Hematopoietic multipotent progenitor cell treated with erythropoietin and hydrocortisone succinate and interleukin-3 and kit ligand, for 17 days (in vitro differentiated cells): ENCODE measurements at places on chromosomes 16 and 17.

GRCh38 chr16:30351586-30352419 lies 3.3 kb downstream of the CD2BP2 start:
- no peak for DNase-seq

DNA sequence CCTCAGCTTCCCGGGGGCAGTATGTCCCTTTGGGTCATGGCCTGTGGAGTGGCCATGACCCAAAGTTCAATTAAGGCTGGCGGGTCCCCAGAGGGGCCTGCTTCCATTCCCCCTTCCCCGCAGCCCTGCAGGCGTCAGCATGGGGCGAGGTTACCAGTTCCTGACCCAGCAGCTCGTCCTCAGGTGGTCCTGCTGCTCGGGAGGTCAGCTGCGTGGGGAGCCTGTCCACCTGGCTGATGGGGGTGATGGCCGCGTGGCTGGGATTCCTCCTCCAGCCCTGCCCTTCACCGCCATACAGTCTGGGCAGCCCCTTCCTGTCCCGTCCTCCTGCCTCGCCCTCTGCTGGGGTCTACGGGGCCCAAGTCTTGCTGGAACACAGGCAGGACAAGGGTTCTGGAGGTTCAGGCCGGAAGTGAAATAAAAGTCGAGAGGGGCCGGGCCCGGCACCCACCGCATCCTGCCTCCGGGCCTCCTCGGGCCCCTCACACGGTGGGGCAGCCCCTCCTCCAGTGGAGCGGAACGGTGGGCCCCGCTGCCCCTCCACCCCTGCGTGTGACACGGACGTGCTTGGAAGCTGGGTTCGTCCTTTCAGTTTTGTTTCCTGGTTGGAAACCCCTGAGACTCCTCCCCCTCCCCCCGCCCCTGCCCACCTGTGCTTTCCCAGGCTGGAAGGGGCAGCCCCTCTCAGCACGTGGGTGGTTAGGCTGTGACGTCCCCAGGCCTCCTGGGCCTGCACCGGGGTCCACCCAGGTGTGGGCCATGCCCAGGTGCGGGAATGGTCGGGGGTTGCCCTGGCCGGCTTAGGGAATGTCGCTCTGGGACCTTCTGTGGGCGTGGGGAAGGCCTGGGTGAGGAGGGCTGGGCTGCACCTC lies 6.8 kb downstream of the UBALD2 start:
- DNase-seq = no peak

DNA sequence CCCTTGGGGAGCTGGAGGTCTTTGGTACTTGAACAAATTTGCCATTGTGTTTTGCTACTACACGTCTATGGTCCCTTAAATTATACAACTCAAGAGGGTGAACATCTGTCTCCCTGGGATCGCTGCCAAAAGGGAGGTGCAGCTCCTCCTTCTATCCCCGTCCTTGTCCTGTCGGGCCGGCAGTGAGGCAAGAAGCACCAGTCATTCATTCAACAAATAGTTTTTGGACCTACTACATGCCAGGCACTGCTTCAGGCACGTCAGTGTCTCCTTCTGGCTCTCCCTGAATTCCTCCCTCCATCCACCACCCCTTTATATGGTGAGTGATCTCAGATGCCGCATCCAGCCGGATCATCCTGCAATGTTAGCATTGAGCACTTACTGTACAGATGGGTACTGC lies 2.2 kb upstream of the RPL38 start:
- DNase-seq = no peak

DNA sequence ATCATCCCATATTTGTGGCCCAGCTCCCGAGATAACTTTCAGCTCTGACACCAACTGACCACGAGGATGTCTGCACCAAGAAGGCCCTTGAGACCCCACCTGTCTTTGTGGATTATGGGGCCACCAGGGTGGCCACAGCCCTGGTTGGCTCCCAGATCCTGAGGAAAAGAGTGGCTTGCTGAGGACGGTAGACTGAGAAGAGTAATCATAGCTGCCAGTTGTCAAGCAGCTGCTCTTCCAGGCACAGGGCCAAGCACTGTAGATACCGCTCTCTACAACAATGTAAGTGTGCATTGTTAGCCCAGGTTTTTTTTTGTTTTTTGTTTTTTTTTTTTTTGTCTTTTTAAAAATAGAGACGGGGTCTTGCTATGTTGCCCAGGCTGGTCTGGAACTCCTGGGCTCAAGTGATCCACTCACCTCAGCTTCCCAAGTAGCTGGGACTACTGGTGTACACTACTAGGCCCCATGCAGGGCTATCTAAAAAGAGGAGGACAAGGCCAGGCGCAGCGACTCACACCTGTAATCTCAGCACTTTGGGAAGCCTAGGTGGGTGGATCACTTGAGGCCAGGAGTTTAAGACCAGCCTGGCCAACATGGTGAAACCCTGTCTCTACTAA lies 9.6 kb downstream of the ZNF205 start:
- DNase-seq = no peak

- DNase-seq = no peak
Observed at GRCh38 chr17:40022497-40022896, 7.3 kb downstream of the CSF3 start.

GRCh38 chr17:14922411-14922810 lies 342.7 kb downstream of the PMP22 start:
- DNase-seq = no peak
